ENCODE measurements at places on chromosomes 12 and 14.

GRCh38 chr12:119988472-119989360 is at the start of gene BICDL1:
Gene BICDL1 (plus strand): TSS chr12:119989236. CDS start chr12:119989869, 633 bp downstream.
- DNase-seq = peak; percentile 67

- DNase-seq = no peak
Observed at GRCh38 chr12:121927813-121928212, 9.4 kb downstream of the CFAP251 start.

DNA sequence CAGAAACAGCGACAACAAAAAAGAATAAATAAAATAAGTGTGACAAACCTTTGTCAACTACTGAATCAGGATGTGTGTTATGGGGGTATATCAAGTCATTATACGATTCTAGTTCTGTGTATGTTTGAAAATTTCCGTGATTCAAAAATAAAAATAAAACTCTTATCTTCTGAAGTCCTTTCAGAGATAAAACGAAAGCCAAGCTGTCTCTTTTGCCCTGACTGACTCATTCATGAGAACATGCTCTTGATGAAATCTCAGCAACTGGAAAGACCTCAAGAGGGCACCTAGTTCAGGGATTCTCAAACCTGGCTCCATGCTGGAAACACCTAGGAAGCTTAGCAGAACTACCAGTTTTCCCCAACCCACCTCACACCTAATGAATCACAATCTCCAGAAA is 9.2 kb downstream of the FOXN3 start:
- no peak for DNase-seq

GRCh38 chr12:120972870-120973543 is 5.3 kb upstream of the HNF1A start:
- no peak for DNase-seq

DNA sequence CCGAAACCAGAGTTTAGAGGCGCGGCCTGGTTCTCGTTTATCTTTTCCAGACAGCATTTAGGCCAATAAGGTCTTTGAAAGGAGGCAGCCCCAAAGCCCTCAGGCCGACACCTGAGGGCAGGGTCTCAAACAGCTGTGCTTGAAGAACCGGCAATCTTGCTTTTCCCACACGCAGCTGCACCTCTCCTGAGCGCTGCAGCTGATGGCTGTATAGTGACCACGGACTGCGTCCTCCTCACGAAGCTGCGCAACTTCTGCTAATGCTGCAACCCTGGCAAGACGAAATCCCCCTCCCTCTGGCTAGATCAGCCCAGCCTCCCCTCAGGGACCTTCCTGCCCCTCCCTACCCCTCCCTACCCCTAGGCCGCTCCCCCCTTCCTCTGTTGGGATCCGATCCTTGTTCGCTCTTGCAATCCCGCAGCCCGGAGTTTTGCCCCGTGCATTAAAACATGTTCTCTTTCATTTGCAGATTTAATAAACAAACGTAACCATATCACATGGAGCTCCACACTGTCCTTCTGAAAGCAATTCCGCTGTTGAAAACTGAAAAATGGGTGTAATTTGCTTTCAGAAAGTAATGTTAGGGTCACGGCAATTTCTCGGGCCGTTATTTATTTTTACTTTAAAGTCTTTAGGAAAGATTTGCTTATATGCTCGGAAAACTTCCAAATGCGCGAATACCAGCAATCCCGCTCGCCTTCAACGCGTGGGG is 4.8 kb upstream of the PAX9 start:
- no peak for DNase-seq

GRCh38 chr12:88720231-88720630 is 140.0 kb upstream of the KITLG start:
- DNase-seq = no peak

GRCh38 chr14:59333668-59334067 is 131.5 kb downstream of the GPR135 start:
- no peak for DNase-seq

DNA sequence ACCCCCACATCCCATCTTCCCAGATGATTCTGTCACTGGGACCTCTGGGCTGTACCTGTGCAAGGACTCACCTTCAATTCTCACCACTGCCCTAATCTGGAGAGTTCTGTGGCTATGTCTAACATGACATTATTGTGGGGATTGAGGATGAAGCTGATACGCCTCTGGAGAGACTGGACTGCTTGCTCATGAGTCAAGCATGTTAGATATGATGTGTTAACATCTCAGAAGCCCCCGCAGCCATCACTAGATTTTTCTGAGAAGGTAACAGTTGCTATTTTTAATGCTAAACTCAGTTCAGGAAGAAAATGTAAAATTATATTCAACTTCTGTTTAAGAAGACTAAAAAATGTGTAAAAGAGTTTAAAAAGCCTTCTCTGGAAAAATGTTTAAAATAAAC is 25.7 kb downstream of the JKAMP start:
- no peak for DNase-seq

DNA sequence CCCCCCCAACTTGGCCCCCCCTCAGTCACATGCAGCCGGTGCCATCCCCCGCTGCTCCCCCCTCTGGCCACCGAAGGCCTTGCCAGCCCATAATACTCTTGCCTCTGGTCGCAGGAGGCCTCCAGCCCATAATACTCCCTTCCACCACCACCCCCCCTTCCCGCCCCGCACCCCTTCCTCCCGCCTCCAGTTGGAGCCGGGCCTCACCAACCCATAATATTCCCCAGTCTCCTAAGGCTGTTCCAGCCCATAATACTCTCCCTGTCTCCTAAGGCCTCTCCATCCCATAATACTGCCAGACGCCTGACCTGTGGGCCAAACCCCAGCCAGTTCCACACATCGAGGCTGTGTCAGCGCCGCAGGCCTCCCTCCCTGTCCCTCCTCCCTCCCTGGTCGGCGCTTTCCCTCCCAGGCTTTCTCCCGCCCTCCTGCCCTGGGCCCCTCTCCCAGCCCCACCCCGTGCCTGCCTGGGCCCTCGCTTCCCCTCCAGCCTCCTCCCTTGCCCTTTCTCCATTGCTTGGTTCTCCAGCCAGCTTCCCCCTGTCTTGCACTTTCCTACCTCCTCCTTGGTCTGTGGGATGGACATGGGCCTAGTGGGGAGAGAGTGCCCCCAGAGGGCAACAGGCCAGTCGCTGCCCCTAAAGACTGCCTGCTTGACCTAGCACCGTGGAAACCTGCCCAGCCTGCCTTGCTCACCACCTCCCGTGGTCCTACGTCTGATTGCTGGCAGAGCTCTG is 6.8 kb upstream of the CHD4 start:
- DNase-seq = peak; percentile 95

- DNase-seq = no peak
Observed at GRCh38 chr14:101705733-101706508, 55.6 kb upstream of the PPP2R5C start.

GRCh38 chr14:45905672-45906071 is 652.7 kb upstream of the MIS18BP1 start:
- DNase-seq = no peak

- DNase-seq = no peak
Observed at GRCh38 chr12:100273782-100274181, 6.8 kb downstream of the SCYL2 start.
